Mesenchymal stem cell (in vitro differentiated cells and primary cell): ENCODE measurements at places on chromosomes 6 and 20.
A peak's percentile ranks its signal among the peaks of the same experiment; 100 is the strongest.

DNA sequence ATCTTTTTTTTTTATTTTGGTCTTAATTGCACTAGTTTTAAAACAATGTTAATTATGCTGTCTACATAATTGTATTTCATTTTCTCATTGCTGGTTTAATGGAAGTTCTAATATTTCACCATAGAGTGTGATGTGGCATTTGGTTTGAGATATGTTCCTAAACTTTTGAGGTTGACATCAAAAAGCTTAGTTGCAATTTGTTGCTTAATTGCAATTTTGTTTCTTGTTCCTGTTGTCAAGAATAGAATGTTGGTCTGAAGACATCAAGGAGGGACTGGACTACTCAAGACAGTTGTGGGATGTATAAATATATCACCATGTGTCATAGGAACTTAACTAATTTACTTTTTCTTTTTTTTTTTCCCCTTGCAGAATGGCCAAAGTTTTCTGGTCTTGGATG, 12.5 kb downstream of the HSF2 start:
- H3K4me1 ChIP-seq = no peaks in the 10 kb centered on the region
- H3K27me3 ChIP-seq = no peaks in the 10 kb centered on the region
- H3K4me3 ChIP-seq = no peak overlapping the region
- peaks cover 48% of the 10 kb centered on the region for H3K36me3 ChIP-seq
- no peak for DNase-seq
- no peak overlapping the region for H3K27ac ChIP-seq

- H3K27me3 ChIP-seq = no peaks in the 10 kb centered on the region
- no peak for DNase-seq
- no peaks in the 10 kb centered on the region for H3K36me3 ChIP-seq
- no peak overlapping the region for H3K4me3 ChIP-seq
- no peaks in the 10 kb centered on the region for H3K4me1 ChIP-seq
Observed at GRCh38 chr6:146650799-146651481, 52.2 kb downstream of the ADGB start.

- H3K27ac ChIP-seq = no peak overlapping the region
- H3K27me3 ChIP-seq = no peaks in the 10 kb centered on the region
- H3K36me3 ChIP-seq = no peaks in the 10 kb centered on the region
- DNase-seq = peak; percentile 37
- peaks cover 9% of the 10 kb centered on the region for H3K4me1 ChIP-seq
Observed at GRCh38 chr6:169723991-169724493, 258 bp downstream of the PHF10 start.

GRCh38 chr6:72624557-72625160, 2.8 kb downstream of the KCNQ5 start:
- no peaks in the 10 kb centered on the region for H3K36me3 ChIP-seq
- H3K4me1 ChIP-seq = peaks cover 27% of the 10 kb centered on the region
- peaks cover 57% of the 10 kb centered on the region for H3K27me3 ChIP-seq
- H3K4me3 ChIP-seq = no peak overlapping the region
